ENCODE measurements at places on chromosomes 4 and X.

DNA sequence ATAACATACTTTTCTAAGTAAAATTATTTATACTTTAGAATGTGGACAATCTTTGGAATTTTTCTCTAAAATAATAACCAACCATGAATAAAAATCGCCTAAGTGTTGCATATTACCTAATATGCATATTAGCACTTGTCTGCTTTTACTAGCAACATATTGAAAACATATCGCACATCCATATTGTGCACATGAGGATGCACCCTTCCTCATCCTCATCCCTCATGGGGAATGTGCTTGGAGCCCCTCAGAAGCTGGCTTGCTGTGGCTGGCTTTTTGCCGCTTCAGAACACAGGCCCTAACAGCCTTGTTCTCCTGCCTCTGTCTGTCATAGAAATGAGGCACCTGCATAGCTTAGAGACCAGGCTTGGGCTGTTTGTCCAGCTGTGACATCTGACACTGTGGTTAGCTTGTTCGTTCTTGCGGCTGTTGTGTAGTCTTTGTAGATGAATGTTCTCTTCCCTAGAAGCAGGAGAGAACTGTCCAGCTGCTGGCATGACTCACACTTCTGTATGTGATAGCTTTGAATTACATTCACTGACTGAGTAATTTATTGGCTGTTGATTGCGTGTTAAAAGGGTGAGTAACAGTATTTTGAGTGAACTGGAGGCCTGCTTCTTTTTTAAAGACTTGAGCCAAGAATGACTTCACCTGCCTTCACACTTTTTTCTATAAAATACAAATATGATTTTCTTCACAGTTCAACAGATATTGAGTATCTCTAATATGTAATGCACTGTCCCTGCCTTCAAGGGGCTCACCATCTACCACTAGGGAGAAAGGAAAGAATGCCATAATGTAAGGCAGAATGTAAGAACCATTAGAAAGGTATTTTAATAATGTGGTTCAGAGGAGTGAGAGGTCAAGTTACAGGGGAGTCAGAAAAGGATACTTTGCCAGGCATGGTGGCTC, 81.9 kb downstream of the HMGB2 start:
- DNase-seq: peak; percentile 84

GRCh38 chr4:121041307-121042090, 30.8 kb downstream of the NDNF start:
- DNase-seq: peak; percentile 20

DNA sequence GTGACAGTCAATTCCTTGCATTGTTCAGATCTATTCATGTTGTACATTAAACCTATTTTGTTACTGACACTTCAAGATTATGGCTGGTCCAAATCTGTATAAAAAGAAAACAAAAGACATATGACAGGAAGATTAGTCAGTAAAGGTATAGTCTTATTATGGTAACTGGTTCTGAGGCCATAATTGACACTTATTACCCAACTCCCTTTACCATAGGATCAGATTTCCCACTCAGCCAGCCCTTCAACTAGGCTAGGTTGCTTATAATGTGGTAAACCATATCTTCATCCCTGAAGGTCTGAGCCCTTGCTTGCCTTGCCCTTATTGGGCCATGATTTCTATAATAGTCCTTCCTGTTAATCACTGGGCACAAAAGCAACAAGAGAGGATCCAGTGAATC, 289.6 kb downstream of the CXXC4 start:
- no peak for DNase-seq

DNA sequence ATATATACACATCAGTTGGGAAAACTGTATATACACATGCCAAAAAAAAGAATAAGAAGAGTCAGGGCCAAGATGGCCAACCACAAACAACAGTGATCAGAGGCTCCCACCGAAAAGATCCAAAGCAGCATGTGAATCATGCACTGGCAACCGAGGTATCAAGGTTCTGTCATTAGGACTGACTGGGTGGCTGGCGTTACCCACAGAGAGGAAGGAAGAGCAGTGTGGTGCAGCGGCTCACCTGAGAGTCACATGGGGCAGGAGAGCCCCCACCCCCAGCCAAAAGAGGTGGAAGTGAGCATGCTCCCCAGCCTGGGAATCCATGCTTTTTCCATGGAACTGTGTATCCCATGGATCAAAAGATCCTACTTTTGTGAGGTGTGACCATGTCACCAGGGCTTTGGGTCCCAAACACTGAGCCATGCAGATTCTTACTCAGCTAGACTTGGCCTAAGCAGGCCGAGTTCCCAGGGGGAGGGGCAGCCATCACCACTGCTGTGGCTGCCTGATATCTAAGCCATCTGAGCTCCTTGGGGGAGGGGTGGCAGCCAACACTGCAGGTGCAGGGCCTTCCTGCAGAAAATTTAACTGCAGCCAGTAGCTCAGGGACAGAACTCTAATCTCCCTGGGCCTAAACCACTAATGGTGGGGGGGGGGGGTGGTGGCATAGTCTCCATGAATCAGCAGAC, 52.8 kb downstream of the P2RY10 start:
- DNase-seq: no peak

- DNase-seq: peak; percentile 81
Measured at GRCh38 chr4:86117705-86118302, 242.0 kb downstream of the MAPK10 start.

DNA sequence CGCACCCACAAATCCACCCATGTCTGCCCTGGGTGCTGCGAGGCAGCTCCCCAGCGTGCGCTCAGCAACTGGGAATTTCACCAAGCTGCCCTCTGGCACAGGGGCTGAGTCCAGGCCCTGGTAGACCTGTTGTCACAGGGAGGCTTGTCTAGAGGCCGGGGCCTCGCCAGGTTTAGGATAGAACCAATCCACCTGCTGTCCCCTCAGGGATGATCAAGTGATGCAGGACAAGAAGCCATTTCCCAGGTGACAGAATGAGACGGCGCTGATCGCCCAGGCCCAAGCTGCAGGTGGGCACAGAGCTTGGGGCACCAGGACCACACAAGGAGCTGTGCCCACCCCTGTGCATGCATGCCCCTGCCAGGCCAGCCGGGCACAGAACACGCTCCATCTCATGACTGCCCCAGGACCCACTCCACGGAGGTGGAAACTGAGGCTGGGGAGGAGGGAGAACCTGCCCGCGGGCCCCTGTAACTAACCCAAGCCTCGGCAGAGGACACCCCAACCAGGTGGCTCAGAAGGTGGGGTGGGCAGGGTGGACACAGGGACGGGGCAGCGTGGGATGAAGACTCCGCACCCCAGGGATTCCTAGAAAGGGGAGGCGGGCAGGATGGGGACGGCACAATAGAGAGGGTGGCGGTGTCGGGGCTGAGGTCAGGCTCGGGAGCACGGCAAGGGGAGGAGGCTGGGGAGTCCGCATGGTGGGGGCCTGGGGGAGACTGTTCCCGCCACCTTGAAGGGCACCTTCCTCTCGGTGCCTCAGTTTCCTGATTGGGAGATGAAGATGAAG, 78.0 kb downstream of the ZFYVE28 start:
- DNase-seq: no peak

GRCh38 chr4:113884655-113885054, 94.8 kb downstream of the ARSJ start:
- DNase-seq: no peak

- DNase-seq: no peak
Measured at GRCh38 chrX:20971250-20971649, 403.0 kb upstream of the CNKSR2 start.

DNA sequence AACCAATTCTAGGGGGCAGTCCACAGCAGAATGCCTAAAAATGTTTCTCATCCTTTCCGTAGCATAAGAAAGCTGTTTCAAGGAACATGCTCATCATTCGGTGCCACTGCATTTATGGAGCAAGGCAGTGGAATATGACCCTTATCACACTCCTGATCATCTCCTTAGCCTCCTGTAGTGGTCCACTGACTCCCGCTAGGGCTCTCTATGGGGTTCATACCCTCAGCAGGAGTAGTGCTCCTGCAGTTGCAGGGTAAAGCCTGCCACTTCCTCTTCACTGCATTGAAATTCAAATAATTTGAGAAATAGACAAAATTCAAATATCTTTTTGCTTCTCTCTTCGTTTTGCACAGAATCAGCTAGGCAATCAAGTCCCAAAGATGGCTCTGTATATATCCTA, 107.0 kb downstream of the NDST3 start:
- no peak for DNase-seq

Data from stomach (tissue), 19 donors.